Activated T-helper 17 cell treated with anti-CD3 and anti-CD28 coated beads, Interleukin-2, amount 50 U/mL, for 72 hours (primary cell): ENCODE measurements at places on chromosomes 11 and 22. TPM values are rescaled to one million over a fixed set of nuclear protein-coding genes. Genes with fewer than 3 reads are reported as not detected.

GRCh38 chr11:64665411-64665821, 57.6 kb downstream of the NRXN2 start:
- no peak for ATAC-seq

- ATAC-seq: no peak
Measured at GRCh38 chr11:110890995-110891394, 178.8 kb upstream of the ARHGAP20 start.

DNA sequence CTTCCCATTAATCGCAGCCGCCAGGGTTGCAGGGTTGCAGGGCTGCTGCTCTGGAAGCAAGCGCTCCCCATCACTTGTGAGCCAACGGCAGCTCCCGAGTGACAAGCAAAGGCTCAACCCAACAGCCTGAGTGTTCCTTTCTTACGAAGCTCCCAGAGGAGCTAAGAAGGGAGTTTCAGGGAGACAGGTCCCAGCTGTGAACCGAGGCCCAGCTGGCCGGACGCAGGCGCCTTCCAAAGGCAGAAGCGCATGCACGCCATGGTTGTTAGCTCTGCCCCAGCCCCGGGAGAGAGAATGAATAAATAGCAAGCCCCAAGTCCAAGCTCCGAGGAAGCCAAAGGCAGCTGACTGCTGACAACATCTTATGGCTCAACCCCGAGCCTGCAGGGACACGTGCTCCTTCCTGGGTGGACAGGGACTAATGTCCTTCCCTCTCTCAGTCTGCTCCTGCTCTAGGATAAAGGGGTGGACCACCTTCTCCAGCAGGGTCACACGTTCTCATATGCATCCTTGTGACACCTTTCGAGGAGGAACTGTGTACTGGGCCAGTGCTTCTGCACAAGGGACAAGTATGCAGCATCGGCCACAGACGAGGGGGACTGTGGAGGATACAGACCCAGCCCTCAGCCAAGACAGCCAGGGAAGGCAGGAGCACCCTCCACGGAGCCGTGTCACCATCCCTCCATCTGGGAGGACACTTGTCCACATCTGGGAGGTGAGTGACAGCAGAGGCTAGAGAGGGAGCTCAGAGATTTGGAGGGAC, 29.9 kb downstream of the SHANK2 start:
- no peak for ATAC-seq

GRCh38 chr11:62120001-62120400, 3.8 kb upstream of the INCENP start:
- ATAC-seq: no peak

DNA sequence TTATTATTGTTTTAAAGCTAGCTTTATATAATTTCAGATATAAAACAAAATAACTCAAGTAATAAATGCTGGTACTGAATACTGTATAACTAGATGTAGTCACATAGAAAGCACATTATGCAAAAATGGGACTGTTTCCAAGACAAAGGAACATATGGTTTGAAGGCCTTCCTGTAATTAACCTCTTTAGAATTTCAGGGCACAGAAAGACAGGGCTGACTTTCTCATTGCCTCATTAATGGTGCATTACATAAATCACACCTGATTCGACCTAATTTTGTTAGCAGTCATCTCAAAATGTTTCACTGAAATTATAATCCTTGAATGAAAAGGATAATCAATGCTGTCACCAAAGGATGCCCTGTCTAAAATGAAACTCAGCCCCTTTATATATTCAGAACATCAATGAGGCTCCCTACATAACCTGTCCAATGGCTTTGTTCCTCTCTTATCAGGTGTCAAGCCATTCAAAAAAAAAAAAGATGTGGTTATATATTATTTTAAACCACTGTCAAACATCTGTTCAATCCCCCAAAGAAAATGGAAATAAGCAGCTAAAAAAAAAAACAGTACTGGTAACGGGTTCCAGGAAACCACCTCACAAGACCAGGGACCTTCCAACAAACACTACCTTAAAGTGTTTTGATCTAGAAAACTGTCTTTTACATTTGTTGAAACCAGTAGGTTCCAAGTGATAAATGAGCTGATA, 77.4 kb downstream of the FAM168A start:
- ATAC-seq: peak; percentile 31

DNA sequence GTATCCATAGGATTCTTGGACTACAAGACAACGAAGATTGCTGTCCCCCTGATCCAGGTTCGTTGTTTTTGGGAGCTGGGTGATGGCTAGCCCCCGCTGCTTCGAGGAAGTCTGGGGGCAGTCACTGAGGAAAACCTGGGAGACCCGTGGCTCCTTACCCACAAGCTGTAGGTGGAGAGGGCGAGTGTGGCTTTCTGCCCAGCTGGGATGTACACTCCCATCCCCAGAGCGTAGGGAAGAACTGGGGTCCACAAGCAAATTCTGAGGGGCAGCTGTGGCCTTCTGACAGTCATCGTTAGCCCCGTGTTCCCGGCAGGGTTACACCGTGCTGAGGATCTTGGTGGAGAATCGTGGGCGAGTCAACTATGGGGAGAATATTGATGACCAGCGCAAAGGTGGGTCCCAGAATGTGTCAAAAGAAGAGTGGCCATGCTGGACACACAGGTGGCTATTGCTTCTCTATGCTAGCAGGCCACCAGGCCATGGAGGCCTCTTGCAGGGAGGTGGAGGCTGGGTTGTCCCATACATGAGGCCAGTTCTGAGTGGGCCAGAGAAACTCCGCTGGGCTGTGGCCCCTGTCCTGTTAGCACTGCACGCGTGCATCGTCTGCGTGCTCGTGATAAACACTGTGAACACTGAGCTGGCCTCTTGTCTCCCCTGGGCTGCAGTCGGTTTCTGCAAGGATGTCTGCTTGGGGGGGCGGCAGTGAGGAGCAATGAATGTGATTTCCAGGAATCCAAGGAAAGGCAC, 39.8 kb downstream of the GLB1L2 start:
- ATAC-seq: no peak

DNA sequence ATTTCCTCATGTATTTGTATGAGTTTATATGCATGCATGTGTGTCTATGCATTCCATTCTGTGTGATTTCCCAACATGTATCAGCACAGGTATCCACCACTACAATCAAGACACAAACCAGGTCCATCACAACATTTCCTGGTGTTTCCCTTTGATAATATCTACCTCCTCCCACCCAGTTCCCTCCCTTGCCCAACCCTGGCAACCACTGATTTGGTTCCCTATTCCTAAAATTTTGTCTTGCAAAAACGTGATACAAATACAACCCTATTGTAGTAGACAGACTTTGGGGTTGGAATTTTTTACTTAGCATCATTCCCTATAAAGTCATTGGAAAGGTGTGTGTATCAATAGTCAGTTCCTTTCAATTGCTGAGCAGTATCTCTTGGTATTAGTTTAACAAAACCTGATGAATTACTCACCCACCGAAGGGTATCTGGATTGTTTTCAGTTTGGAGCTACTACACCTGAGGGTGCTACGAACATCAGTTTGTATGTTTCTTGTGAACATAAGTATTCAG, 51.8 kb upstream of the IGLL5 start:
- no peak for ATAC-seq

DNA sequence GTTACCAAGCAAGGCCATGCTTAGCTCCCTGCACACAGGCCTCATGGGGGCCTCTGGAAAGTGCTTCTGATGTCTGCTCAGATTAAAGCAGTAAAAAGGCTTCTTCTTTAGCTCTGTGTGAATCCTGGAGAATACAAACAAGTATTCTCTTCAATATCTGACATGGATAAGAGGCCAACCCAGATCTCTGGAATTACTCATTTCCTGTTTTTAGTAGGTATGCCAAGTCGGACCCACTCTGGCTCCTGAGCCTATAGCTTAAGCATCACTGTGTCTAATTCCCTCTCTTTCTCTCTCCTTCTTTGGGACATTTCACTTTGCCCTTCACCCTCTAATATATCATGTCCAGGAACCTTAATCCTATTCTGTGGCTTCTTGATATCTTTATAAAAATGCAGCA, 529.6 kb upstream of the CCDC90B start:
- ATAC-seq: no peak

- no peak for ATAC-seq
Measured at GRCh38 chr11:8597182-8597581, 3.2 kb upstream of the STK33 start.

- no peak for ATAC-seq
Measured at GRCh38 chr11:119472856-119473222, 49.9 kb upstream of the THY1 start.

DNA sequence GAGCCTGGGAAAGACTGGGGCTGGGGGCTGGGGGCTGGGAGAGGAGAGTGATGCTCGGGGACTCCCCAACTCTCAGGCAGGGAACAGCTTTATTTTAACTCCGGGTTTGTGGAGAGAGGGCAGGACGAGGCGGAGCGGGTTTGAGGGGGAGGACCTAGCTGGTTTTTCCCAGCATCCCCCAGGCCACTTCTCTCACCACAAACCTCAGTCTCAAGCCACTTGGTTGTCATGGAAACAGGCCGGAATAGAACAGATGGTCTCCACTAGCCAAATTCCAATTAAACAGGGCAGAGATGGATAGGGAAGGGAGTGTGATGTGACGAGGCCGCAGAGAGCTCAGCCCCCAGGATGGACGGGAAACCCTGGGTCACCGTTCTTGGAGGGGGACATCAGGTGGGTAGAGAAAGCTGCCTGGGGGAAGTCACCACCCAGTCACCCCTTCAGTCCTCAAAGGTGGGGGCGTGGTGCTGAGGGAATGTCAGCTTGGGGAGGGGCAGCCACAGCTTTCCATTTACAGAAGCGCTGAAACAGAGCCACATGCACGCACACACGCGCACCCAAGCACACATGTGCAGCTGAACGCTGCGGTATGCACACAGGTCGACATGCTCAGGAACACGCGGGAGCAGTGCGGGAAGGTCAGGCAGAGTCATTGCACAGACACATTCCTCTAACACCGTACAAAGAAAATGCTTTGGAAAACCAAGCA, 19.2 kb downstream of the NECTIN1 start:
- no peak for ATAC-seq

GRCh38 chr11:27921472-27921871, 186.5 kb downstream of the KIF18A start:
- no peak for ATAC-seq

GRCh38 chr11:9617940-9618339, 44.5 kb downstream of the WEE1 start:
- ATAC-seq: no peak

DNA sequence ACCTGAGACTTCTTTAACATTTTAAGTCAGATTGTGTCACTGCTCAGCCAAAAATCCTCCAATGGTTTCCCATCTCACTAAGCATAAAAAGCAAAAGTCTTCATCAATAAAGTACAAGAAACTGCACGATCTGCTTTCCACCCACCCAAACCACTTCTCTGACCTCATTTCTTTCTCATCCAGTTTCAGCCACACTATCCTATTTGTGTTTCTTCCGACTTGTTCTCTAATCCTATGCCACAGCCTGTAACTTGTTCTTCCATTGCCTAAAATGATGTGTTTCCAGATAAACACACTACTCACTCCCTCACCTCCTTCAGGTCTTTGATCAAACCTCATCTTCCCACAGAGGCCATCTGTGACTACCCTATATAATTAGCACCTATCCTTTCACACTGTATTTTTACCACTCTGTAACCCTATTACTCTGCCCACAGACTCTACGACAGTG, 28.4 kb downstream of the ARHGAP32 start:
- ATAC-seq: peak; percentile 94

- ATAC-seq: peak; percentile 47
Measured at GRCh38 chr22:20128902-20129746, 2.5 kb upstream of the ZDHHC8 start.

DNA sequence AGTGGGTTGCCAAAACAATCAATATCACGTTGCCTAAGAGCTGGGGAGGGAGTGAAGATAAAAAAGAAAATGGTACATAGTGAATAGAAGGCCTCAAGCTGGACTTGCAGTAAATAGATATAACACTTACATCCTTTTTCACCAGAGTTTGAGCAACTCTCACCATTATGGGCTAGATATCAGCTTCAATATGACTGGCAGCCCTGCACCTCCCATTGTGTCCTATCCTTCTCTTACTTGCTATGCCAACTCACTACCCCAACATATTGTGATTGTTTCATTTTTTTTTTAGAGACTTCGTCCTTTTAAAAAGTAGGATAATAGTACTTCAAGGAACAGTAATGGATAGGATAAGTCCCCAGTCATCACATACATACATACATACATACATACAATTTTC, 7.4 kb downstream of the HBG1 start:
- no peak for ATAC-seq

- no peak for ATAC-seq
Measured at GRCh38 chr11:10392095-10393079, 62.7 kb upstream of the AMPD3 start.

GRCh38 chr11:90250970-90251369, 28.1 kb upstream of the CHORDC1 start:
- ATAC-seq: peak; percentile 70

- ATAC-seq: no peak
Measured at GRCh38 chr11:105227363-105227762, 87.8 kb upstream of the CARD18 start.

The KCNQ1 gene
- total RNA-seq: 7.0 TPM

The KRTAP5-4 gene
- total RNA-seq: not detected

The VPREB1 gene
- total RNA-seq: not detected

The FAM180B gene
- total RNA-seq: not detected

The BDNF gene
- total RNA-seq: not detected

The FOLR2 gene
- not detected for total RNA-seq
